ENCODE measurements at places on chromosomes 7 and 10.

- no peak for DNase-seq
Measured at GRCh38 chr7:135179321-135179925, 8.9 kb upstream of the CYREN start.

DNA sequence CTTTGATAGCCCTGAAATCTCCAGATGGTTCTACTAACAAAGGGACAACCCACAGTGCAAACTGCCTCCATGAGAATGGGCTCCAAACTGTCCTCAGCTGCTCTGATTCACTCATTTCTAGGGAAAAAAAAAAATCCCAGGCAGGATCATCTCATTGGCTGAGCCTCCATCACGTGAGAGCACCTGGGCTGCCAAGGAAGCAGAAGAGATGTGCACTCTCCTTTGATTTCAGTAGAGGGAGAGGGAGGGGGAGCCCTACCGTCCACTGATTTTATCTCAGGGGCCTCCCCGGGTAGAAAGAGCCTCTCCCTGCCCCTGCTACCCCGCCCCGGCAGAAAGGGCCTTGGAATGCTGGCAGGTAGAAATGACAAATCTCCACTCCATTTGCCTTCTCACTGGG is 725.4 kb downstream of the PHTF2 start:
- no peak for DNase-seq

- no peak for DNase-seq
Measured at GRCh38 chr10:102888048-102888447, 18.8 kb downstream of the AS3MT start.

DNA sequence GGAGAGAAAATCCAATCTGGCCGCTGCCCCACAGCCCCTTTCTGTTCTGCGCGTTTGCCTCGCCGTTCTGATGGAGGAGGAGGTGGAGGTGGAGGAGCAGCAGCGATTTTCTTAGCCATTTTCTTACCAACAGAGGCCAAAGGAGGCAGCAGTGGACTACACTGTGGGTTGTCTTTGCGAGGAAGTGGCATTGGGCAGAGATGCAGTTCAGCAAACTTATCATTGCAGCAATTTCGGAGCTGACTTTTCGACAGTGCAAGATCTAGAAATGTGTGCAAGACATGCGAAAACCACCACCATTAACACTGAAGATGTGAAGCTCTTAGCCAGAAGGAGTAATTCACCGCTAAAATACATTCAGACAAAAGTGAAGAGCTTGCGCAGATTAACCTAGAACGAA is 1.9 kb upstream of the ARL4A start:
- peak; percentile 64 for DNase-seq

DNA sequence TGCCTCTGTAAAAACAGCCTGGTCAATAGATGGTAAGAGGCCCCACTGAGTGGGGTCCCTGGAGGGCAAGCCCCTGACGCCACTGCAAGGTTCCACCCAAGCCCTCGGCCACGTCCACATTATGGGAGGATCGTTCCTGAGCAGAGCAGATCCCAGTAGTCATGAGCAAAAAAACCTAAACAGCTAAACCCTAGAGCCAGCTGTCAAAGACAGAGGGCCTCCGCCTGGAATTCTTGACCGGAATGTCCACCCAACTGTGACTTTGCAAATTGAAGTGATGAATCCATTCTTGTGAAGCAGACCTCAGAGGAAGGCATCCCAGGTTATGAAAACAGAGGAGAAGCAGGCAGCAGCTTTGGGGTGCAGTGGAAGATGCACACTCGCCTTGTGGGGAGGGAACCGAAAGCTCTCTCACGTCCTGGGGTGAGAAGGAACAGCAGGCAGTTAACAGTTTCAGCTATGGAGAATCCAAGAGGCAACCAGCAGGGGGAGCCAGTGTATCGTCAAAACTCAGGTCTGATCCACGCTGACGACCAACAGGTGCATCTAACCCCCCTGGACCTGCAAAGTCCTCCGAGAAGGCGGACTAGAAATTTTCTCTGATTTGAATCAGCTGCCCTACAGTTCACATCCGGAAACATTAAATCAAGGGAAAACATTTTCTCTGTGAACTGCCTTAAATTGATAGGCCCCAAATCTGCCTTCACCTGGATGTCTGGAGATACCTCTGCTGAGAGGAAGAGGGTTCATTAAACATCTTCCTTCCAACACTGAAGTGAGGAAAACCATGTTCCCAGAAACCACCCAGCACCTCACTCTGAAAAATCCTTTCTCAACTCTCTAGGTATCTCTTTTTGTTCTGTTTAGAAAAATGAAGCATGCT is 139.1 kb upstream of the PFKP start:
- peak; percentile 45 for DNase-seq

DNA sequence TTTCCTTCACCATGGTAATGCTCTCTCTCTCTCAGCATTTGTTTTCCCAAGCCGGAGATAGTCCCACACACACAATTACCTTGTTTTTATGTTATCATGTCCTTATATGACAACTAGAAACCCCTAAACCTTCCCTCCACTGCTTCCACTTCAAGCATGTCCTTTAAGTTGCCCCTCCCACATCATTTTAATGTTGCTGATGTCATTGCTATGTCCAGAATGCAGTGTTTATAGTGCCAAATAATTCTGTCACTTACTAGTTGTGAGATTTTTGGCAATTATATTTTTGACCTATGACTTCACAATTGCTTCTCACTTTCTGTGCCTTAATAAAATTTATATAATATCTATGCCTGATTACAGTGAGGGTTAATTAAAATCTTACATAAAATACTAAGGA is 645.9 kb downstream of the XPNPEP1 start:
- DNase-seq, result peak; percentile 24

- DNase-seq, result peak; percentile 60
Measured at GRCh38 chr7:127782654-127783559, 130.9 kb downstream of the SND1 start.

GRCh38 chr7:17304926-17305325 is 6.5 kb downstream of the AHR start:
- peak; percentile 84 for DNase-seq

DNA sequence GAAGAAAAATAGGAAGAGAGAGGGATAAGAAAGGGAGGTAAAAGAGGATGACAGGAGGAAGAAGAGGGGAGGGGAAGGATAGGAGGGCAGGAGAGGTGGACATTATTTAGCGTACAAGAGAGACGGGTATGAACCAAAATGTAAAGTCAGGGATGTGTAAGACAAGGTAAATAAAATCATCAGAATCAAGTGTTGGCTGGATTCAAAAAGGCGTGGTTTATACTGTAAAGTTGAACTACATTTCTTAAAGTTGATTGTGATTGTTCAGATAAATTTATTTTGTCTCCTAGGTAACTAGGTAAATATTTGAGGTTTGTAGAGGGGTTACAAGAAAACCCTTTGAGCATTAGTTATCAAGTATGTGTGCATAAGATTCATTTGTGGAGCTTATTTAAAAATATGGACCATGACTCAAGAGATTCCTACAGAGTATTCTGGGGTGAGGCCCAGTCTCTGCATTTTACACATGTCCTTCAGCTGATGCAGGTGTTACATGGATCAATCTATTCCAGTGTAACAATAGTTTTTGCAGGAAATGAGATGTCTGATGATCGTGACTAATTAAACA is 512.1 kb upstream of the MBL2 start:
- DNase-seq, result no peak

GRCh38 chr10:115417585-115418265 is 324.6 kb downstream of the ATRNL1 start:
- peak; percentile 6 for DNase-seq

DNA sequence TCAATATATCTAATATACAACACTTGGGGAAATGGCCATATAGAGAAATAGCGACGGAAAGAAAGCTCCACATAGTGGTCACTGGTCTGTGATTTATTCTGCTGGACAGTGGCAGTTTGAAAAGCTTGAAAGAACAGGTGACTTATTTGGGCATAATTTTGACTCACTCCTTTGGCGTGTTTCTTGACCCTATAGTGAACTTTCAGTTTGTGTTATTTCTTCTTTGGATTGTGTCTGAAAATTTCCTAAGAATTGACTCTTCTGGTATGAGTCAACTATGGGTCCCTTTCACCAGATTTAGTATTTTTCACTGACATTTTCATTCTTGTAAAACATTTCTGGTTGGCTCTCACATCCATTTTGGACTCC is 25.8 kb upstream of the IMMP2L start:
- peak; percentile 0 for DNase-seq

- peak; percentile 34 for DNase-seq
Measured at GRCh38 chr10:87844837-87845623, 18.3 kb downstream of the KLLN start.

GRCh38 chr7:110867771-110868170 is 223.2 kb upstream of the LRRN3 start:
- DNase-seq, result no peak

DNA sequence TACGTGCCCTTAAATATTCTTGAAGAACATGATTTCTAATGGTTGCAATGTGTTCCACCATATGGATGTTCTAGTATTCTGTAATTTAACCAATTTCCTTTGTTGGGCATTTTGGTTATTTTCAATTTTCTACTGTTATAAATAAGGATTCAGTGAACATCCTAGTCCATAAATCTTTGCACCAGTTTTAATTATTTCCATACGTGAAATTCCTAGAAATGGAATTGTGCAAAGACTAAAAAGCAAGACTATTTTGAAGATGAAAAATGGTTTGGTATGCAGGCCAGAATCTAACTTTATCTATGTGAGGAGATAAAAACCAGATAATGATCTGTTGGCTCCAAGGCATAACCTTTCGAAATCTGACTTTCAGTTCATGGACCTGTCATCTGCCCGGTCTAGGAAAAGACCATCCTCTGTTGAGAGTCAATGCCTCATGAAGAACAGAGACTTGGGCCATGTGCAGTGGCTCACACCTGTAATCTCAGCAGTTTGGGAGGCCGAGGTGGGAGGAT is 633.2 kb upstream of the NRP1 start:
- DNase-seq, result peak; percentile 12

- no peak for DNase-seq
Measured at GRCh38 chr7:30717181-30717580, 34.8 kb upstream of the INMT start.

DNA sequence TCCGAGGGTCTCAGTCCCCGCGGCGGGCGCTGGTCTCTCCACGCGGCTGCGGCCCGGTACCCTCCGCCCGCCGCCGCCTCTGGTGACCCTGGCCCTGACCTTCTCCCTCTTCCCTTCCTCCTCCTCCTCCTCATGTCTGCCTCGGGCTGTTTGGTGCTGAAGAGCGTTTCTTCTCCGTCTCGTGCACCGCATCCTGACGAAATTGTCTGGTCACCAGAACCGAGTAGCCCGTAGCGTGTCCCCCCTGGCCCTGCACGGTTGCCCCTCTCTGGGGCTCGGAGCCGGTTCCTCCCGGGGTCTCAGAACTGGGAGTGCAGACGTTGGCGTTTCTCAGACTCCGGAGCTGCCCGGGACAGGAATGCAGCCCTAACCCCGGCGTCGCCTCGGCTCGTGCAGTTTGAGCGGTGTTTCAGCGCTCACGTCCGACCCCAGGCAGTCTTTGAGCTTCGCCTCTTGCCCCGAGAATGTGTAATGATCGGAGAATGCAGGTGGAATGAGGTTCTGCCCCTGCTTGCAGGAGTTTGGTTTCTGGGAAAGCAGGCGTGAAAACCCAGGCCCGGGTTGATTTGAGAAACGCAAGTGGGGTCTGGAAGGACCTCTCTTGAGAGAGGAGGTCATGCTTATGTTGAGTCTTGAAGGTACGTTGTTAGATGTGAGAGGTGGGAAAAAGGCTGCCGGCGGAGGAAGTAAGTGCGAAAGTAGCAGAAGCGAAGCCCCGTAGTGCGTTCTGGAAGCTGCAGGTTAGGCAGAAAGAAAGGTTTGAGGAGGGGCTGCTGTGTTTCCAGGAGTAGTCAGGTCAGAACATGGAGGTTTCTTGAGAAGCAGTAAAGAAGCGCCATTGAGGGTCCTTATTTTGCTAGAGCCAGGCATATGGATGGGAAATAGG is 743 bp downstream of the RBM17 start:
- peak; percentile 32 for DNase-seq

DNA sequence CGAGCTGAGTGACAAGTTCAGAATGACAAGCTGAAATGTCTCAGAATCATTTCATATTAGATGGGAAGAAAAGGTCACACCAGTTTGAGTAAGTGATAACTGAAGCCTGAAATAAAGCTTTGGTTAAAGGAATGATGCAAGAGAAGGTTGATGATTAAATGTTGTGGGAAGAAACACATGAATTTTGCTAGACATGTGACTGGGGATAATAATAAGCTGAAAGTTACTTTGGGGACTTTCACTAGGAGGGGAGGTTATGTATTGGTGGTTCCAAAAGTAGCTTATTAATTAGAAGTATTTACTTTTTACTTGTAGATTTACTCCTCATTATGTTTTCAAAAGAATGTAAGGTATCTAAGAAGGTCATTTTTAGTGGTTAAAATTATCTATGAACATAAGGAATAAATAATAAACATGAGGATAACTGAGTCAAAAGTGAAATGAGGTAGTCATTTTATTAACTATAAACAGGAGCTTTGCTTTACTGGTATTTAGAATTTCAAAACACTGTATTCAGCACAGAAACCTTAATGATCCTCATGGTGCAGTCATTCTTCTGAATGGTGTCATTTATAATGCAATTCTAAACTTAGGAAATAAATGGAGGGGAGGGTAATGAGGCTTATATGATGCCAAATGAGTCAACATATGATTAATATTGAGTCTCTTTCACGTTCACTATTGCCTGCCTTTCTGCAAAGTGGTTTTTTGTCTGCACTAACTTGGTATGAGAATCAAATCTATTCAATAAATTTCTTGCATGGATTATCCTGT is 63.7 kb downstream of the PRKG1 start:
- peak; percentile 90 for DNase-seq

- no peak for DNase-seq
Measured at GRCh38 chr7:67857698-67858097, 861.1 kb downstream of the TYW1 start.

DNA sequence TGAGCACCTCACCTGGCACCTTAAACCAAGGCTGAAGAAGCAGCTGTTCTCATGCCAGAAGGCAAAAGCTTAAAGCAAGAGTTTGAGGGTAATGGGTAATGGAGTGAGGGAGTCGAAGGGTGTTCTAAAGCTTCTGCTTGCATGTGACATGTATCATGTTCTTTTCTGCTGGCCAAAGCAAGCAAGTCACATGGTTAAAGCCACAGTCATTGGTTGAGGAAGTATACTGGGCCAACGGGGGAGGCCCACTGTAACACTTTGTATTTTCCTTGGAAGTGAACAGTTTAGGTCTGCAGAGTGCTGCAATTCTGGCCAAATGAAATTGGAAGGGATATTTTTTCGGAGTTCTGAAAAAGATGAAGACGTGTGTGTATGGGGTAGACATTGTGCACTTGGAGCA is 75.7 kb downstream of the REEP3 start:
- no peak for DNase-seq

- DNase-seq, result peak; percentile 35
Measured at GRCh38 chr7:2522780-2523433, 3.3 kb downstream of the LFNG start.

GRCh38 chr7:7254319-7254718 is 72.0 kb downstream of the C1GALT1 start:
- no peak for DNase-seq

GRCh38 chr7:114439581-114439980 is 25.0 kb downstream of the FOXP2 start:
- no peak for DNase-seq

Measured in AG10803 (cell line).